HT1080 (cell line): ENCODE measurements at places on chromosomes 4 and X. TPM values are rescaled to one million over a fixed set of nuclear protein-coding genes. Genes with fewer than 3 reads are reported as not detected.

- DNase-seq, result no peak
These were observed 69.8 kb downstream of the COL25A1 start for GRCh38 chr4:109232681-109233080.

DNA sequence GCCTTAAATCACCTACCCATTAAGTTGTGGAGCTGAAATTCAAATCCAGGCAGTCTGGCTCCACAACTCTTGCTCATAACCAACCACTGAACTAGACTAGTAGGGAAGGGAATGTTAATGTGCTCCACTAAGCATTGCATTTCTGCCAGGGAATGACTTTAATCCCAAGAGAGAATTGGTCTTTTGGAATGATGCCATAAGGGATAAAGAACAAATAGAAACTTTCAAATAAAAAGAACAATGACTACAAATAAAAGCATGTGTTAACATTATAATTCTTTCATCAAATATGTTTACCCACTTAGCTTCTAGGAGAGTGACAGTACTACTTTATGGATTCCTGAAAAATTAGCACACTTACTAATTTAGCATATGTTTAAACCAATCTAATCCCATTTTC lies 905.9 kb downstream of the CENPC start:
- no peak for DNase-seq

DNA sequence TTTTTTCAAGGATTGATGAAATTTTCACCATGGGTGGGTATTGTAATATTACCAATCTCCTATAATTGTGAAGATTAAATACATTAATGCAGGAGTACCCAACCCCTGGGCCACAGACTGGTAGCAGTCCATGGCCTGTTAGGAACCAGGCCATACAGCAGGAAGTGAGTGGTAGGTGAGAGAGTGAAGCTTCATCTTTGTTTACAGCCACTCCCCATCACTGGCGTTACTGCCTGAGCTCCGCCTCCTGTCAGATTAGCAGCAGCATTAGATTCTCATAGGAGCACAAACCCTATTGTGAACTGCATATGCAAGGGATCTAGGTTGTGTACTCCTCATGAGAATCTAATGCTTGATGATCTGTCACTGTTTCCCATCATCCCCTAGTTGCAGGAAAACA lies 15.1 kb downstream of the RAPGEF2 start:
- no peak for DNase-seq

DNA sequence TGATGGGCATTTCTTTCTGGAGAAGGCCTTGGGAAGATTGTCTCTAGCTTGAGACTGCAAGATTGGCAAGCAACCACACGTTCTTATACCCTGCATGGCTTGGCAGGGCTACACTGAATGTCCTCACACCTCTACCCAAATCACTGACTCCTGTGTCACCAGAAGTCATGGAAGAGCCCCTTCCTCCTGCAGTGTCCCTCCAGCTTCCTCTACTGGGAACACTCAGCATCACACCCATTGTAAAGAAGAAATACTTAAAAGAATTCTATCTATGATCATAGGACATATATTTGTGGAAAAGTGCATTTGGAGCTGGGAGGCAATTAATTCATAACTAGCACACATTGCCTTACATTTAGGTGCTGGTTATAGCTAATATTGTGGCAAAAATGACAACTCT lies 113.1 kb downstream of the CCSER1 start:
- DNase-seq, result no peak

DNA sequence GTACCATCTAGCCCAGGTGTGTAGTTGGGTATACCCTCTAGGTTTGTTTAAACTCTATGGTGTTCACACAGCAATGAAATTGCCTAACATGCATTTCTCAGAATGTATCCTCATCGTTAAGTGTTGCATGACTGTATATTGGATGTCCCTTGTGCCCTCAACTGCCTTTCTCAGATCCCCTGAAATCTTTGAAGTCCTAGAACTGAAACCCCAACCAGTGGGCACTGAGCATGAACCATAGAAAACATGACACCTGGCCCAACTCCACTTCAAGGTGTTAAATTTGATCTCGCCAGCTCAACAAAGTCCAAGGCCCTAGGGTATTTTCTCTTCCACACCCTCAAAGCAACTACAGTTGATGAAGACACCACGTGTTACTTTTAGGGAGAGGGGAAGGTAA lies 35.6 kb downstream of the GPR143 start:
- no peak for DNase-seq

The F8 gene
- total RNA-seq, result 0.33 and 0.69 TPM in 2 replicates

The RS1 gene
- not detected in 2 replicates for total RNA-seq

The PSAPL1 gene
- total RNA-seq, result not detected in 2 replicates
